ENCODE measurements at places on chromosomes 5 and 9.

DNA sequence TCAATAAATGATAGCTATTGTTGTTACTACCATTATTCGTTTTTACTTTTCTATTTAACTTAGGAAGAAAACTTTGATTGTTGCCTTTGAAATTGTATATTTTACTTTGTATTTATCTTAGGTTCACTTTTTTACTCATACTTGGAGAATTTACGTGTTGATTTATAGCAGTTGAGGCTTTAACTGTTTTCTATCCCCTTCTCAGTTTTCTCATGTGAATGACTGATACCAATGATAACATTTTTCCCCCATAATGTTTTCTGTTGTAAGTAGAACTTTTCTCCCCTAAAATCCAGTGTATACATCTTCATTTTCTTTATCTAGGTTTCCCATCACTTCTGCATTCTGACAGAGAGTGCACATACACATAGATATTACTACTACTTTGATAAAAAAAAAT, 54.4 kb downstream of the FSD1L start:
- no peak for DNase-seq

GRCh38 chr9:34446468-34446891, 11.9 kb downstream of the FAM219A start:
- no peak for DNase-seq

DNA sequence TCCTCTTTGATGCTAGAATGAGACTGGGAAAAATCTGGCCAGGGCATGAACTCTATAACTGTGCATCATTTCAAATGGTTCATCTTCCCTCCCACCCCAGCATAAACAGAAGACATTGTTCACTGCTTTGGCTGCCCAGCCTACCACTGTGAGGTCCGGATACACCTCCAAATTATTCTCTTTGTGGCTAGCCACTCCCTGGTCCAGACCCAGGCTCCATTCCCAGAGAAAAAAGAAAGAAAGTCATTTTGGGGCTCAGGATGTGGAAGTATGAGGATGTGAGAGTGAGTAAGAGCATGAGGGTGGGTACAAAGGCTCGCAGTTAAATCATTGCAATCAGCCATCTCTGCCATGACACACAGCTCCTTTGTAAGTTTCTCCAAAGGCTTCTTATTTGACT, 559.2 kb downstream of the PSAT1 start:
- no peak for DNase-seq

- no peak for DNase-seq
Observed at GRCh38 chr9:6579613-6580012, 65.9 kb downstream of the GLDC start.

- DNase-seq = no peak
Observed at GRCh38 chr9:135741276-135742219, 39.6 kb downstream of the KCNT1 start.

GRCh38 chr5:35618304-35618636, 607 bp downstream of the SPEF2 start:
- DNase-seq = no peak

GRCh38 chr9:134569626-134570025, 72.0 kb upstream of the COL5A1 start:
- DNase-seq = no peak

- no peak for DNase-seq
Observed at GRCh38 chr5:81698813-81699212, 52.1 kb downstream of the SSBP2 start.
